Spleen (tissue), 13 donors: ENCODE measurements at places on chromosomes 3 and 15.

- H3K27ac ChIP-seq = no peak overlapping the region
- peak; percentile 71 for DNase-seq
- H3K4me1 ChIP-seq = no peaks in the 10 kb centered on the region
- H3K36me3 ChIP-seq = no peaks in the 10 kb centered on the region
- no peaks in the 10 kb centered on the region for H3K27me3 ChIP-seq
- no peak overlapping the region for H3K4me3 ChIP-seq
These were observed 97.6 kb upstream of the CNTN3 start for GRCh38 chr3:74711913-74712512.

DNA sequence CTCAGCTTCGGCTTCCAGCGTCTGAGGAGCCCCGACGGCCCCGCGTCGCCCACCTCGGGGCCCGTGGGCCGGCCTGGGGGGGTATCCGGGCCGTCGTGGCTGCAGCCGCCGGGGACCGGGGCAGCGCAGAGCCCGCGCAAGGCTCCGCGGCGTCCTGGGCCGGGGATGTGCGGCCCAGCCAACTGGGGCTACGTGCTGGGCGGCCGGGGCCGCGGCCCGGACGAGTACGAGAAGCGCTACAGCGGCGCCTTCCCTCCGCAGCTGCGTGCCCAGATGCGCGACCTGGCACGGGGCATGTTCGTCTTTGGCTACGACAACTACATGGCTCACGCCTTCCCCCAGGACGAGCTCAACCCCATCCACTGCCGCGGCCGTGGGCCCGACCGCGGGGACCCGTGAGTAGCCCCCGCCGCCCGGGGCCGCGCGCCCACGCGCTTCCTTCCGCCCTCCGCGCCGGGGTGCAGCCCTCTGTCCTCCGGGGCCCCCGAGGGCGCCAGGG, 462 bp downstream of the EDEM1 start:
- no peaks in the 10 kb centered on the region for H3K27me3 ChIP-seq
- peaks cover 86% of the 10 kb centered on the region for H3K4me1 ChIP-seq
- H3K36me3 ChIP-seq = no peaks in the 10 kb centered on the region
- H3K4me3 ChIP-seq = peak overlapping the region; percentile 99

DNA sequence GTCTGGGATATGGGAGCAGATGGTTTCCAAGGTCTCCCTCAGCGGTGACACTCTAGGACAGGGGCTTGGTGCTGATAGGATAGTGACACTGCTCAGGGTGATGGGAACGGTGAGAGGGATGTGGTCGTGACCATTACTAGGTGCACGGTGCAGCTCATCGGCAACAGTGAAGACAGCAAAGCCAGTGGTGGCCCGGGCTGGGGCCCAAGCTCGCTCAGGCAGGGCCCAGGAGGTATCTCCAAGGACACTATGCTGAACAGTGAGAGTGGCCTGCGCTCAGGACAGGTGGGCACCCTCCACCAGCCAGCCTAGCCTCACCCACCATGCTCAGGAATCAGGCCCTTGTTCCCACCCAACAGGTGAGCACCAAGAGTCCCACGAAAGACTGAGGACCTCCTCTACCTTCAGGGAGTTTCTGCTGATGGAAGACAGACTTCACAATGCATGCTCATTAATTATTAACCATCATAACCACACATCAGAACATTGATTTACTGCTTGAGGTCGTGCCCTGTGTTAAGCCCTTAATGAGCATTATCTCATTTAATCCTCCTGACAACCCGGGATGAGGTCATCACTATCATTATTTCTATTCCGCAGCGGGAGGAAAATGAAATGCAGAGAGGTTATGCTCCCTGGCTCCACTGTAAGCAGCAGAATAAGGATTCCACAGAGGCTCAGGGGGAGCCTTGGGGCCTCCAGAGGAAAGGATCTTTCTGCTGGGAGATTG, 269.4 kb downstream of the UACA start:
- H3K4me3 ChIP-seq = no peak overlapping the region
- H3K4me1 ChIP-seq = peaks cover 23% of the 10 kb centered on the region
- peak; percentile 78 for DNase-seq
- no peaks in the 10 kb centered on the region for H3K27me3 ChIP-seq

- DNase-seq = no peak
- peaks cover 16% of the 10 kb centered on the region for H3K36me3 ChIP-seq
- peak overlapping the region; percentile 95 for H3K27ac ChIP-seq
- peaks cover 77% of the 10 kb centered on the region for H3K4me1 ChIP-seq
- H3K27me3 ChIP-seq = no peaks in the 10 kb centered on the region
These were observed 1.4 kb downstream of the CIAO2A start for GRCh38 chr15:64092075-64092820.

- H3K27ac ChIP-seq = peak within 1 kb of the TSS; percentile 94
- DNase-seq = peak; percentile 99
- H3K4me1 ChIP-seq = peaks cover 13% of the 10 kb centered on the region
- H3K4me3 ChIP-seq = peak within 1 kb of the TSS; percentile 98
These were observed at the start of gene ABTB1 for GRCh38 chr3:127672429-127673190. Gene ABTB1, plus strand, starts transcription at chr3:127672952. Its CDS starts 74 bp downstream, at chr3:127673026.

DNA sequence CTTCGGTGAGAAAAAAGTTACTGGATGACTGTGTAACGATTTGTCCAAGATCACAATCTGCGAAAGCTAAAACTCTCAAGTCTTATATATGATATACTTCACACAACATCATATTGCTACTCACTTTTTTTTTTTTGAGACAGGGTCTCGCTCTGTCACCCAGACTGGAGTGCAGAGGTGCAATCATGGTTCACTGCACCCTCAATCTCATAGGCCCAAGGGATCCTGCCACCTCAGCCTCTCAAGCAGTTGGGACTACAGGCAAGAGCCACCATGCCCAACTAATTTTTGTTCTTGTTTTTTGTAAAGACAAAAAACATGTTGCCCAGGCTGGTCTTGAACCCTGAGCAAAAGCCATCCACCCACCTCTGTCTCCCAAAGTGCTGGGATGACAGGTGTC, 5.4 kb upstream of the ATP13A4 start:
- no peak overlapping the region for H3K27ac ChIP-seq
- no peak for DNase-seq
- no peak overlapping the region for H3K4me3 ChIP-seq
- H3K27me3 ChIP-seq = no peaks in the 10 kb centered on the region
- no peaks in the 10 kb centered on the region for H3K36me3 ChIP-seq

DNA sequence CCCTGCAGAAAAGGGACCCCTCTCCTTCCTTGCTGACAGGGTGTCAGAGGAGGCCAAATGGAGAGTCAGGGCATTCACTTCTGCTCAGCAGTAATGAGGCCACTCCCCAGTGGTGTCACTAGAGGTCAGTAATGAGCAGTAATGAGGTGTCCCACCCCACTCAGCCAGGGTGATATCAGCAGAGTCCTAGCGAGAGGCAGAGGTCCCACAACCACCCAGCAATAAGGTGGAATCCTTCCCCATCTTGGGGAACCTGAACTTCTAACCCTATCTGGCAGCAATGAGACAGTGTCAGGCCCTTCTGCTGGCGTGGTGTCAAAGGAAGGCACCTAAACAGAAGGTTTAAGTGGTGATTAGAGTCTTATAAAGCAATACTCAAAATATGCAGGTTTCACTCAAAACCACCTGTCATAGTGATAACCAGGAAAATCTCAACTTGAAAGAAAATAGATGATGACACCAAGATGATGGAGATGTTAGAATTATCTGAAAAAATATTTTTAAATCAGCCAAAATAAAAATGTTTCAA, 12.9 kb downstream of the OCA2 start:
- H3K4me3 ChIP-seq = no peak overlapping the region
- no peak overlapping the region for H3K27ac ChIP-seq
- no peaks in the 10 kb centered on the region for H3K36me3 ChIP-seq
- no peaks in the 10 kb centered on the region for H3K4me1 ChIP-seq
- H3K27me3 ChIP-seq = no peaks in the 10 kb centered on the region
- peak; percentile 72 for DNase-seq

DNA sequence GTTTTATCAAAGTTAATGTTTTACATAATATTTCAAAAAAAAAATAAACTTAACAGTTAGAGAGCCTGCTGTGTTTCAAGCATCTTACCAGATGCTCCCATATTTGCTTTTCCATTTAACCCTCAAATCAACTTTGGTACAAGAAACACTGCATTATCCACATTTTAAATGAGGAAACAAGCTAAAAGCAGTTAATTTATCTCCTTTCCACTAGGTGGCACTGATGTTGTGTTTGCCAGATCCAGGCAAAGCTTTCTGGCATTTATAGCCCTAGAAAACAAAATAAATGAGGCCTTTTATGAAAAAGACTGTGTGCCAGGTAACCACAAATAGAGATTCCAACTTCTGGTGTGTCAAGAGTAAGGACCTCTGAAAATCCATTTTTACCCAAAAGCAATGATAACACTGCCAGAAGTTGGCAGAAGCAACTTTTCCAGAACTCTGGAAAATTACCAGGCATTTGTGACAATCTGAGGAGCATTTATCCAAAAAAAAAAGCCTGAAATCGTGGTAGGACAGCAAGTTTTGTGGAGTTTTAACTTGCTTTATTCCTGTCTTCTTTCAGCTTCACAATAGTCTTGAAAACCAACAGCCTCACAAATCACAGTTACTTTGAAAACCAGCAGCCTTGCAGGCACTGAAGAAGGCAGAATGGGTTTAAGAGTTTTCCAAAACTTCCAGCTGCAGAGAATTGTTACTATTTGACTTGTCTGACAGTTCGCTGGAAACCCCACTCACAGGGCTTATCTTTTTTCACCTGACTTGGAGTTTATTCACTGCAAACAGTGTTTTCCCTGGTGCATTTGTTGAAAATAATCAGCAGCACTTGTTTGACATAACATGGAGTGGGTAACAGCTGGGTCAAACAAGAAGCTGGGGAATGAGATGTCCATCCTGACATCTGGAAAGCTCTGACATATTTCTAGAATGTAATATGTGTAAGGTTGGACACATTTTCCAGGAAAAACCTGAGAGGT, 9.2 kb downstream of the FAM162A start:
- no peaks in the 10 kb centered on the region for H3K36me3 ChIP-seq
- H3K27me3 ChIP-seq = no peaks in the 10 kb centered on the region
- peaks cover 13% of the 10 kb centered on the region for H3K4me1 ChIP-seq
- no peak for DNase-seq

GRCh38 chr3:127805026-127805753, 17.1 kb downstream of the MGLL start:
- H3K4me3 ChIP-seq = no peak overlapping the region
- no peaks in the 10 kb centered on the region for H3K36me3 ChIP-seq
- no peak for DNase-seq
- H3K4me1 ChIP-seq = peaks cover 7% of the 10 kb centered on the region
